ENCODE measurements at places on chromosomes 6 and 20.

DNA sequence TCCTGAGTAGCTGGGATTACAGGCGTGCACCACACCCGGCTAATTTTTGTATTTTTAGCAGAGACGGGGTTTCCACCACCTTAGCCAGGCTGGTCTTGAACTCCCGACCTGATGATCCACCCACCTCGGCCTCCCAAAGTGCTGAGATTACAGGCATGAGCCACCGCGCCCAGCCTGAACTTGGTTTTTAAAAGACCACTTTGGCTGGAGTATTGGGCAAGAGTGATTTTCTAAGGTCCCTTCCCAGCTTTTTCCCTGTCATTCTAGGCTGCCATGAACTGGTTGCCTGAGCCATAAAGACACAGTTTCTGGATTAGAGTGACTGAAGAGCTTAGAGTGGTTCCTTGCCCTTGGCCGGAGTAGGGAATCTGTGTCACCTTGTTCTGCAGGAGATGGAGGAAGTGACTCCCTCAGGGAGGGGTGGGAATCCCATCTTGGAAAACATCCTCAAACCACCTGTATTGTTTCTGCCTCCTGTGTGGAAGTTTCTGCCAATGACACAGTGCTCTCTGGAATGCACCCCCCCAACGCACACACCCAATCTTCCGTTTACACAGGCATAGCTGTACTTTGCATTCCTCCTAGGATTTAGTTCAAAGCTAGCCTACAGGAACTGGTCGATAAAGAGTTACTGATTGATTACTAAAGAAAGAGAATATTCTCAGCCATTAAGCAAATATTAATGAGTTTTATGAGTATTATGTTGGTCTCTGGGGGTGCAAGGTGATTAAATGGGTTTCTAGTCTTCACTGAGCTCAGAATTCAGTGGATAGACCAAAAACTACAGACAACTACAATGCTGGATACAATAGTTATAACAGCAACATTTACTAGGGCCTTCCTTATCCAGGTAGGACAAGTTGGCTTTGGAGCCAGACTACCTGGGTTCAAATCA lies 18.2 kb downstream of the BCL2L1 start:
- no peak for DNase-seq

DNA sequence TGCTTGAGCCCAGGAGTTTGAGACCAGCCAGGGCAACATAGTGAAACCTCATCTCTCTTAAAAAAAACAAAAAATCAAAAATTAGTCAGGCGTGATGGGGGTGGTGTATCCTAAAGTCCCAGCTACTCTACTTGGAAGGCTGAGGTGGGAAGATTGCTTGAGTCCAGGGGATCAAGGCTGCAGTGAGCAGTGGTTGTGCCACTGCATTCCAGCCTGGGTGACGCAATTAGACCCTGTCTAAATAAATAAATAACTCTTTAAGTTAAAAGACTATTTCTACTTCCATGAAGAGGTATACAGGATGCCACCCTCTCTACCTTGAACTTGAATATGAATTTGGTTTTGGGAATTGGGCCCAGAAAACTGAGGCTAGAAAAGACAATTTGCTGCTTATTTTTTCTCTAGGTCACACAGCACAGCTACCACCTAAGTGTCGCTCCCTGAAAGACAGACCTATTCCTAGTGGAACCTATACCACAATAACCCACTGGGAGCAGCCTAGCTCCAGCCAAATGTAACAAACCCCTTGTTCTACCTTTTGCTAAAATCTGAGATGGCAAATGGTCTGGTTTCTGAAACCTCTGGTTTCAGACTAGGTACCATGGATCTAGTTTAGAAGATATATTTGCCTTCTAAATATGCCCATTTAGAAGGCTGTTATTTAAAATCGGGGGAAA lies 35.2 kb downstream of the HMGCLL1 start:
- no peak for DNase-seq

GRCh38 chr6:136226027-136226673 lies 24.0 kb downstream of the MTFR2 start:
- no peak for DNase-seq

DNA sequence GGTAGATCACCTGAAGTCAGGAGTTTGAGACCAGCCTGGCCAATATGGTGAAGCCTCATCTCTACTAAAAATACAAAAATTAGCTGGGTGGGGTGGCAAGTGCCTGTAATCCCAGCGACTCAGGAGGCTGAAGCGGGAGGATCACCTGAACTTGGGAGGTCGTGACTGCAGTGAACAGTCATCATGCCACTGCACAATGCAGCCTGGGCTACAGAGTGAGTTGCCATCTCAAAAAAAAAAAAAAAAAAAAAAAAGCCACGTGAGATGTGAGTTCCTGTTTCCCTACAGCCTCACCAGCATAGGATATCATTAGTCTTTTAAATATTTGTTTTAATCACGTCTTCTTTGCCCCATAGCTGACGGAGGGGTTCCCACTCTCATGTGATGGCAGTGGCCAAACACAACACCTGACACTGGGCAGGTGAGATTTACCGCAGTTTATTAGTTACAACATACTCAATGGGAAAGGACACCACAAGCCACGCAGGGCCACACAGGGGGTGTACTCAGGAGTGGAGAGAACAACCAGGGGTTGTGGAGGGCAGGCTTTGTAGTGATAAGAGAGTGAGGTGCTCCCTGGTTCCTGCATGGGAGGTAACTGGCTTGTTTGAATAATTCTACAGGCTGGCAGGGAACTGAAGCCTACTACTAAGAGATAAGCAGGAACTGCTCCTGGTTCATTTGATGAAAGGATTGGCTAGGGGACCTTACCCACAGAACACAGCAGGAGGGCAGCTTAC lies 4.6 kb upstream of the LZTS3 start:
- no peak for DNase-seq

DNA sequence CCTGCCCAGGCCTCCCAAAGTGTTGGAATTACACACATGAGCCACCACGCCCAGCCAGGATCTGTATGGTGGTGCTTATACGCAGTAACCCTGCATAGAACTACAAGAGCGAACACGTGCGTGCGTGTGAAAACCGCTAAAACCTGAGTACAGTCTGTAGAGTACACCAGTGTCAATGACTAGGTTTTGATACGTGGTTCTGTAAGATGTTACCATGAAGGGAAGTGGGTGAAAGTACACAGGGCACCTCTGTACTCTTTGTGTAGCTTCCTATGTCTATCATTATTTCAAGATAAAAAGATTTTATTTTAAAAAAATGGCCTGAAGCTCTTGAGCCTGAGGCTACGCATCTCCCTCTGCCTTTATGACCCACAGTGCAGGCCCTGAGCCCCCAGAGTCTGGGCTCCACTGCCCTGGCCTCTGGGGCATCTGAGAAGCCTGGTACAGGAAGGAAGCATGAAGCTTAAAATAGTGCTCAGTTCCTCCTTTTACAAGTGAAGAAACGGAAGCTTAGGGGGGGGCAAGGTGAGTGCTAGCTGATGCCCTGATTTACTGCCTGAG lies 21.6 kb downstream of the LY86 start:
- DNase-seq: no peak

DNA sequence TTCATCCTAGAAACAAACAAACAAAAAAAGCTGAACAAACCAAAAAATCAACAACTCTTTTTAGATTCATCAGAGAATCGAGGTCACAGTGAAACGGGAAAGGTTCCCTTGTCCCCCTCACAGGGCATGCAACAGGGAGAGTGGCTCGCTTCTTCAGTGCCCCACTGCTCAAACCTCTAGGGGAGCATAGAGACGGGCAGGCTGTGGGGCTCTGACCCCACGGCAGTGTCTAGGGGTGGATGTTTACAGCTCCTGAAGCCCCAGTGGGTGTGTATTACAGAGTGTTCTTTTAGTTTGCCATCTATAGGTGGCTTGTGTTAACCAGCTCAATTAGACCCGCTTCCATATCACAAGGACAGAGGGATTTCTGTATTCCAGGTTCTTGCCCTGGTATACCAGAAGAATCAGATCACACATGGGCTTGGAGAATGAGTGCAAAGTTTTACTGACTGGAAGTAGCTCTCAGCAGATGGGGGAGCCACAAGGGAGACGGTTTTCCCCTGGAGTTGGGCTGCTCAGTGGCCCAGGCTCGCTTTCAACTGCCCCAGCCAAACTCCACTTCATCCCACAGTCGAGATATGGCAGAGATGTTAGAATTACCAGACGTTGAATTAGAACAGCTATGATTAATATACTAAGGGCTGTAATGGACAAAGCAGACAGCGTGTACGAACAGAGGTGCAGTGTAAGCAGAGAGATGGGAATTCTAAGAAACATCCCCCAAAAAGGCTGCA lies 192.6 kb upstream of the CST7 start:
- no peak for DNase-seq

- DNase-seq: no peak
These were observed 241.9 kb downstream of the ADGRB3 start for GRCh38 chr6:68876792-68877493.

DNA sequence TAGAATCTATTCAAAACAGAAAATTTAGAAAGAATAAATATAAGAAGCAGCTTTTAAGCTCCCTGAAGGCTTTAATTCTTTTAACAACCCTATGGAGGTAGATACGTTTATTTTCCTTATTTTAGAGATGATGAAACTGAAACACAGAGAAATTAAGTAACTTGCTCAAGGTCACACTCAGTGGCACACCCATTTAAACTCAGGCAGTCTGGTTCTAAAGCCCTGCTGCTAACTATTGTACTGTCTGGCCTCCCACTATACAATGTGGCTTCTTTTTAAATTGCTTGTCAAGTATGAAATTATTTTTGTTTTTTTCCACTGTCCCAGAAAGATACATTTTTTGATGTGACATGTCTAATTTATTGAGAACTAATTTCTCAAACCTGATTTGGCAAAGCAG lies 55.7 kb downstream of the FAM217A start:
- DNase-seq: no peak

DNA sequence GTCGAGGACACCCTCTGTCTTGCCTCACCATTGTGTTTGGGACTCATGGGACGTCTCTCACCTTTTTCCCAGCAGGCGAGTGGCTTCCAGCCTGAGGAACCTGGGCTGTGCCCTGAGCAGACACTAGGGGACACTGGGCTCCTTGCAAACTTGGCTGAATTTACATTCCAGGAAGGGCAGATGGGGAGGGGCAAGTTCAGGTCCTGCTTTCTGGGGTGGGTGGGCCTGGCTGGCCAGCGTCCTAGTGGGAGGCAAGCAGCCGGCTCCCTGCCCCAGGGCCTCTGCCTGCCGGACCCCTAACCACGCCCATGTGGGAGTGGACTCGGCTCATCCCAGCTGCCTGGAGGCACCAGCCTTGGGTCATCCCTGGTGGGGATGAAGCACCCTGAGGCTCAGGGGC lies 48.2 kb upstream of the MLN start:
- DNase-seq: peak; percentile 80

- no peak for DNase-seq
These were observed 111.0 kb downstream of the SOBP start for GRCh38 chr6:107600936-107601335.

GRCh38 chr6:131999545-132000146 lies 48.5 kb upstream of the CCN2 start:
- DNase-seq: peak; percentile 21

GRCh38 chr6:53359843-53360092 lies 11.0 kb upstream of the ELOVL5 start:
- DNase-seq: peak; percentile 63

GRCh38 chr6:36933102-36933501 lies 21.4 kb upstream of the PI16 start:
- no peak for DNase-seq

DNA sequence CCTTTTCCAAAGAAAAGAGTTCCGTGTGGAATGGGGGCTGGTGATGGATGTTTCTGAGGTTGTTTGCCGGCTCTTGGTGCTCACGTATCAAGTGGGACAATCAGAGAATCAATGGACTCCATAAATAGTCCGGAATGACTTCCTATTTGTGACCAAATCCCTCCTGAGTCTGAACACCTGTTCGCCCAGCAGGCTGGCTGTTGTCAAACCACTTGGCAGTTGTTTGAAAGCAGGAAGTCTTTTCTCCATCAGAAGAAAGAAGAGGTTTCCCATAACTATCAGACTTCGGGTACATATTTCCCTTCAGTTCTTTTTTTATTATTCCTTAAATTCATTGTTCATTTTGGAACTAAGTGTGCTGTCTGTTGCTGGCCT lies 154.7 kb upstream of the RIN2 start:
- DNase-seq: no peak

DNA sequence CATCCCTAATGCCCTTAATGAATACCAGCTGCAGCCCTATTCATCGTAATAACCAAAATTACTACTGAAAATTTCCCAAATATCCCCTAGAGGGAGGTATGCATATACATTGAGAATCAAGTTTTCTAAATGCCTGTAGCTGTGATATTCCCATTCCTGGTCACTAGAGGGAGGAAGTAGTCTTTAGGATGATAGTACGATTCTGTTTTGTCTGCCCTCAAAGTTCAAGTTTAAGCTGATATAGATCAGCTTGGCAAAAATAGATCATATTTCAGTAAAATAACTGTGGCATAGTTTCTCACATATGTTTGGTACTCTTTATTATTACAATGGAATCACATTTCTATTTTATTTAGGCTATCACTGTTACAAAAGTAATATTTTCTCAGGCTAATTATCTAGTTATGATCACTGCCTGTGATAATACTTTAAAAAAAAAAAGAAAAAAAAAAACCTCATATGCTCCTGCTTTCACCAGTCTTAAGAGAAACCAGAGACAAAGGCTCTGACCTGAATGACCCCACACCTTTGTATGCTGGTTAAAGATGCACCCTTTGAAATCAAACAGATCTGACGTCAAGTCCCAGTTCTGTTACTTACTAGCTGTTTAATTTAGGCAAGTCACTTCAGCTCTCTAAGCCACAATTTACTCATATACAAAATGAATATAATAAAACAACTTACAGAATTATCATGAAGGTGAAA lies 11.0 kb downstream of the TSPYL1 start:
- no peak for DNase-seq

DNA sequence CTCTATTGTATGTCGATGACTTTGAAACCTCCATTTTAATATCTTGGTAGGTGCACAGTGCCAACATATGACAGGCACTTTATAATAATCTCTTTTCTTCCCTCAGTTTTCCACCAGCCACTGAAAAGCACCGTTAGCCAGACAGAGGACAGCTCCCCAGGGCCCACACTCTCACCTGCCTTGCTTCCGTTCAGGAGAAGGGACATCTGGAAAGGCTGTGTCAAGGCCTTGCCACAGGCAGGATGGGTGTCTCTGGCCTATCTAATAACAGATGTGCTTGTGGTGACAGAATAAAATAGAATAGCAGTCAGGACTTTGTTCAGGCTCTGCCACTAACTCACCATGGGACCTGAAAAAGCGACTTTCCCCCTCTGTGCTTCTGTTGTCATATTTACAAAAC lies 75.5 kb upstream of the CCDC167 start:
- no peak for DNase-seq

DNA sequence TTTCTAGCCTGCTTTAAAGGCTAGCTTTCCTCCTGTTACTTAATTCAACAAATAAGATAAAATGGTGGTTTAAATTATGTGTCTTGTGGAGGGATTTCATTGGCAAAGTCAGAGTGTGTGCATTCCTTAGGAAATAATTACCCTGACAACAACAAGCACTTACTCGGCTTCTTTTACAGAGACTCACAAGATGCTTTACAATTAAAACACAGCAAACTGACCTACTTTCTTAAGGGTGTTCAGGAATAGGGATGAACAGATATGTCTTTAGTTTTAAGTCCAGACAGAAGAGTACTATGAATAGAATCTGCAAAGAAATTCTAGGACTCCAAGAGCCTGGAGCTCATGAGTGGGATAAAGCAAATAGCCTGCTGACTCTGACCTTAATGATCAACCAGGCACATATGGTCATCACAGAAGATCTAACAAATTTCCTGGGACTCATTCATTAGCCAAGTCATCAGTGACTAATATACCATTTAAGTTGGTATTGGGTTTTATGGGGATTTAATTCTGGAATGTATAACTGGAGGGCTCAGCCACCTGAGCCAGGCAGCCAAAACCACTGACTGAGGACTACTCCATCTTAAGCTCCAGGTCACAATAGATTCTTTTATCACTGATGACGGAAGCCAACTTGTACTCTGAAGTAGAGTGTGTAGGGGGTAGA lies 161.8 kb upstream of the RIMS1 start:
- no peak for DNase-seq

Measured in osteoblast (primary cell).